ENCODE measurements at places on chromosomes 2 and 18.

DNA sequence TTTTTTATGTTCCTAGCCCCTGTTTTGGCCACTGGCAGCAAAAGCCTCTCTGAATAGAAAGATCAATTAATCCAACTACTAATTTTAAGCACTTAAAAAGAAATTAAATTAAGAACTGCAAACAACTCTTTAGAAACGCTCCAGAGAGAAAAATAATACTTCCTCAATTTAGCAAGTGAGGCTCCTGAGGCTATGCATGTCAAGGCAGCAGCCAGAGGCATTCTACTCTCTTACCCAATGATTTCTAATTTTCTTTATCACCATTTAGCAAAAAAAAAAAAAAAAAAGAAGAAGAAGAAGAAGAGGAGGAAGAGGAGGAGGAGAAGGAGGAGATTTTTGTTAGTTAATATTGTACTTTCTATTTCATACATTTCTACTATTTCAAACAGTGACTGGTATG is 68.5 kb downstream of the TMEM237 start:
- no peak for DNase-seq

DNA sequence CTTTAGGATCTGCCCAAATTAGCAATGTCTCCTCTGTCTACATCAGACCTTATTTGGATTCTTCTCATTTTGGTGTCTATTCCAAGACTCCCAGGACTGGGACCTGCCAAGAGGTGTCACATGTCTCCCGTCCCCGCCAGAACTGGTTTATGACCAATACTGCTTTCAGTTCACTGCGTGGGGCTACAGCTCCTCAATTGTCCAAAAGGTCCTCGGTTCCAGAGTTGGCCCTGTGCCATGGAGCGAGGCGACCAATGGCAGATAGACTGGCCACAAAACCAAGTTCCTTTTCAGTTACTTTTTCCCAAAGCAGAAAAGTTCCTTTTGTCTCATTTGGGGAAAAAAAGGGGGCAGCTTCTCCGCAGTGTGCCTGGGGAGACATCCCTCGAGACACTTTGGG is 144.1 kb upstream of the ZNF236 start:
- DNase-seq, result no peak

DNA sequence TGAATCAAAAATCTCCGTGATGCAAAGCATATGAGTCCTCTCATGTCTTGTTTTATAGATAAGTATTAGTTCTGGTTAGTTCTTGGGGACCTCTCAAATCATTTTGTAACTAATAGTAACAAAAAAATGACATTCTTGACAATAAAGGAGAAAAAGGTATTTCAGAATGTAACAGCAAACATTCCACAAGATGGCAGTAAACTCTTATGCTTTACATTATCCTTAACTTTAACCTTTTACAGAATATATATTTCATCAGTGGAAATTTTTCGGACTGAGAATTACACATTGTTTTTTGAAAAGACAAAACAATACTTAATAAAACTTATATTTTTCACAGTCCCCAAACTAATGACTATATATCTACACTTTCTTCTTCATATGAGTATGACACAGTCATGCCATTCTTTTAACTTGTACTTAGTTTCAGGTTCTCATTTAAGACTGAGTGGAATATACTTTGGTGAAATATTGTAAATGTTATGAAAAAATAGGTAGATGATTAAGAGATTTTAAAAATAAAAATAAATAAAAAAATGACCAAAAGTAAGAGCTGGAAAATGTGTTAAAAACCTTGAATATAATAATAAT is 142.9 kb upstream of the NXPH2 start:
- no peak for DNase-seq

GRCh38 chr2:100742277-100743254 is 77.4 kb upstream of the NPAS2 start:
- DNase-seq, result no peak

DNA sequence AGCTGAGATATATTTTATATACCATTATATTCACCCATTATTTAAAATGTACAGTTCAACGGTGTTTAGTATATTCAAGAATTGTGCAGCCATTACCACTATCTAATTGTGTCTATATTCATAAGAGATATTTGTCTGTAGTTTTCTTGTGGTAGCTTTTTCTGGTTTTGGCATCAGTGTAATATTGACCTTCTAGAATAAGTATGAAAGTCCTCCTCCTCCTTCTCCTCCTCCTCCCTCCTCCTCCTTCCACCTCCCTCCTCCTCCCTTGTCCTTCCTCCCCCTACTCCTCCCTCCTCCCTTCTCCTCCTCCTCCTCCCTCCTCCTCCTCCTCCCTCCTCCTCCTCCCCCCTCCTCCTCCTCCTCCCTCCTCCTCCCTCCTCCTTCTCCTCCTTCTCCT is 72.0 kb downstream of the MERTK start:
- no peak for DNase-seq

DNA sequence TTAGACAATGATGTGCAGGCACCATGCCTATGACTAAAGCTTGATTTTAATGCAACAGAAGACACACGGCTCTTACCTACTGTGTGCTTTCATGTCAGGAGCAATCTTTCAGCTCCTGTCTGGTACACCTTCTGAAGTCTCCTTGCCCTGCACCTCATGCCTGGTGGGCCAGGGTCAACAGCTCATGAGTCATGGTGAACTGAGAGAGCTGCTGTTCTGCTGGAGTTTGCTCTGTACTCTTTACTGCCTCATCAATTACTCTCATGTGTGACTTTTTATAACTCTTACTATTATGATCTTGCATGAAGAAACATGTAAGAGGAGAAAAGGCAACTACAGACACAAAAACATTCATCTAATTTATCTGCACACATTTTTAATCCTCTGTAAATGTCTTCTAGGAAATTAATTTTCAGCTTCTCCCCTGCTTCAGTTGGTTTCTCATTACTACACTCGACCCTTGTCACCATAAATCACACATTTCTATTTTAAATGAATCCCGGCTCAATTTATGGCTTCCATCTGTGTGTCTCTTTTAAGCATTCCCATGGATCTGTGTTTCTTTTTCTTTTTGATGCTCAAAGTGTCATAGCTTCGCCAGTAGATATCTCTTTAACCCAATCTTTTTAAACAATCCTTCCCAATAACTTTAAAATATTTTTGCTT is 9.7 kb downstream of the SERPINB7 start:
- no peak for DNase-seq

- no peak for DNase-seq
These were observed 262.7 kb upstream of the FN1 start for GRCh38 chr2:215698566-215698965.

DNA sequence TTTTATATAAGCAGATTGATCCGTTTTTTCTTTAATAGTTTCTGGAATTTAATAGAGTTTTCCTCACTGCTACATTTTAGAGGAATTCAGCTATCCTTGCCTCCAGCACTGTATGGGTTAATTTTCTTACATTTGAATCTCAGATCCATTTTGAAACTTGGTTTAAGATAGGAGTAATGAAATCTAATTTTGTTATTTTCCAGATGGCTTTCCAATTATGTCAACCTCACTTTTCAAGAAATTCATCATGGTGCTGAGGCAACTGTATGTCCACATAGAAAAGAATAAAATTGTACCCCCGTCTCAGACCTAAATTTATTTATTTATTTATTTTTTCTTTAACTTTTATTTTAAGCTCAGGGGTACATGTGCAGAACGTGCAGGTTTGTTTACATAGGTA is 105.1 kb downstream of the EPB41L5 start:
- no peak for DNase-seq

DNA sequence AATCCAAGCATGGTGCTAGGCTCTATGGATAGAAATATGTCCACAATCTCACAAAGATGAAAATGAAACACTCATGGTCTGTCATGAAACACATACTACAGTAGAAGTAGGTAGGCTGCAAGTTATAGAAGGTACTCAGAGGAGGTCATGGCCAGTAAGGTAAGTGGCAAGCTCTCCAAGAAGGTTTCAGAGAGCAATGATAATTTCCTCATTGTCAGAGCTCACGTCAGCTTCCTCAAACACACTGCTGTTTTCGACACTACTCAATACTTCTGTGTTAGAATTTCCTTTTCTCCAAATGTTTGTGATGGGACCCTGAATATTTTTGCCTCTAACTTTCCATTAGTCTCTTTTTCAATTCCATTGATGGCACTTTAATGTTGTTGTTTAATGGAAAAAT is 25.5 kb downstream of the CCDC141 start:
- DNase-seq, result no peak

- no peak for DNase-seq
These were observed 51.3 kb downstream of the ZNF516 start for GRCh38 chr18:76443519-76444445.

- no peak for DNase-seq
These were observed 109.2 kb downstream of the DYSF start for GRCh38 chr2:71562518-71562917.

GRCh38 chr2:101234169-101234938 is 18.3 kb upstream of the CNOT11 start:
- no peak for DNase-seq

GRCh38 chr2:46461011-46461674 is 18.2 kb upstream of the TMEM247 start:
- peak; percentile 93 for DNase-seq

GRCh38 chr2:86107031-86107430 is 996 bp downstream of the PTCD3 start:
- no peak for DNase-seq

DNA sequence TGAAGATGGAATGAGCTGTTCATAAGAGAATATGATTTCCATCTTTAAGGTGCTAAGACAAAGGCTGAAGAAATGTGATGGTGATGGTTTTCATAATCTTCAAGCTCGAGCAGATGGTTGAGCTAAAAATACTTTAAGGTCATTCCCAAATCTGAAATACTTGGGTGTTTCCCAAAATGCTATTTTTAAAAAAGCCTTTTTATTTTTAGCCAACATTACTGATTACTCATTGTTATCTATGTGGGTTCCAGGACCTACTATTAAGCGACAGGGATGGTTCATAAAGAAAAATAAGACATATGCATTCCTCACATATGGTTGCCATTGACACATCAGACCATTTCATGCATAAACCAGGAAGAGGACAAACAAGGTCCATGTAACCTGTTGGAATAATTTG is 298.5 kb downstream of the PLCL1 start:
- DNase-seq, result no peak

- peak; percentile 47 for DNase-seq
These were observed 13.4 kb upstream of the RBMS1 start for GRCh38 chr2:160507046-160507407.

DNA sequence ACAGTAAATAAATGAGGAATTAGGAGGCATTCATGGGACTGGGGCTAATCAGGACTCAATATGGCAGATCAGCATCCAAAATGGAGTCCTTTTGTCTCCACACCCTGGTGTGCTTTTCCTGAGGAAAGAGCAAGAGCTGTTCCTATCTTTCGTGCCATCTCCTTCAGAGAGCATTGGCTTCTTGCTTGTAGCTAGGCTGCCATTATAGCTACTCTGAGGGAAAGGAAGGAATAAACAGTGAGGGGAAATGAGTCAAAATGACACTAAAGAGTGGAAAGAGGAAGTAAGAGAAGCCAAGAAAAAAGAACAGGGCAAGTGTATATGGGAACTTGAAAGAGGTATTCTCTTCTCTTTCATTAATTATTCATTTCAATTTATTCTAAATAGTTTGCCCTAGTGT is 8.4 kb upstream of the NMI start:
- DNase-seq, result no peak

GRCh38 chr2:196586511-196586991 is 53.0 kb upstream of the CCDC150 start:
- DNase-seq, result no peak

DNA sequence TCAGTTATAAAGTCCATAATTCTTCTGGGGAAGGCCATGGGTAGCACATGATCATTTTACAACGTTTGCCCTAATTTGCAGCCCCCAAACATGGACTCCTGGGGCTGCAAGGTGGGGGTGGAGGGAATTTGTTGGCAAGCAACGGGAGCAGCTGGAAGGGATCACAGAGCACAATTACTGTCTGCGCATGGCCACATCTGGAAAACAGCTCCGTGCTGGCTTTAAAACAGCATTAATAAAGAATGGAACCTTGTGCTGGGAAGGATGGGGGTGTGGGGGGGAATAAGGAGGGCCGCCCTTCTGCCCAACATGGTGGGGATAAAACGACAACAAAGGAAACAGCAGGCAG is 60.9 kb upstream of the SLC14A2 start:
- no peak for DNase-seq

DNA sequence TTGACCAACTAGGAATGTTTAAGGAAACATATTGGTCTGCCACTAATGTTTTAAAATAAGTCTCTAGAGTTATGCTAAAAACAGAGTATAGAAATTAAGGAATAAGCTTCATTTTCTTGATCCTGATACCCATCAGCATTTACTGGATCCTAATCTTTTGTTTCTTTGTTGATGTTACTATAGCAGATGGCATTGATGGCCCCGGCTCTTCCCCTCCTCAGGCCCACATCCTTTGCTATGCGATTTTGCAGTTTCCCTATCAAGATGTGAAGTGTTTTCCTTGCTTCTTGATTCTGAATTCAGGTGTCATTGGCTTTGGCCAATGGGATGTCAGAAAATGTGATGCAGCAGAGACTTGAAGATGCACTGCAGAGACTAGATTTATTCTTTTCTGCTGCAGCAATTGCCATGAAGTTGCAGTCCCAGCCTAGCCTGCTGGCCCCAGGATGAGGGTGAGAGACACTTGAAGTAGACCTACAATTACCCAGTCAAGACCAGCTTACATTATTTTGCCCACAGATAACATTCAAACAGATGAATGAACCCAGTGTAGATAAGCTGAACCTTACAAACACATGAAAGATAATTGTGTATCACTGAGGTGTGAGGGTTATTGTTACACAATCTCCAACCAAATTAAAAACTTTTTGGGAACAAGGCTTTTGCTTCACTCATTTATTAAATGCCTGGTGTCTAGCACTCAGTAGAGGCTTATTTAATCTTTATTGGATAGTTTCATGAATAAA is 115.2 kb upstream of the ITGA4 start:
- no peak for DNase-seq

- DNase-seq, result no peak
These were observed 142.4 kb downstream of the NEDD4L start for GRCh38 chr18:58186258-58186948.

DNA sequence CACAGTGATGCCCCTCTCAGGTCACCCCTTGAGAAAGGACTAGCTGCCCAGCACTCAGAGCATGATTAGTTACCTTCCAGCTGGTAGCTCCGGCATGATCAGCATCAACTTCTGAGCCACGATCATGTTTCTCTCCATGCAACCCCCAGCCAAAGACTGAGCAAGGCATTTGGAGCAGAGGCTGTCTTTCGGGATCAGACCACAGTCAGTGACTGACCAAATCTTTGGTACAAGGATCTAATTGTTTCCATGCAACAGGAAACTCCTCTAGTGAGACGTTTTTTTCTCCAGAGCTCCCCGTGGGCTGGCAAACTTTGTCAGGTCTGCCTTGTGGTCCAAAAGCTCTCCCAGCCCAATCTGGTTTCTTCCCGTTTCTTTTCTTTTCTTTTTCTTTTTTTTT is 244.3 kb downstream of the METTL4 start:
- DNase-seq, result no peak

DNA sequence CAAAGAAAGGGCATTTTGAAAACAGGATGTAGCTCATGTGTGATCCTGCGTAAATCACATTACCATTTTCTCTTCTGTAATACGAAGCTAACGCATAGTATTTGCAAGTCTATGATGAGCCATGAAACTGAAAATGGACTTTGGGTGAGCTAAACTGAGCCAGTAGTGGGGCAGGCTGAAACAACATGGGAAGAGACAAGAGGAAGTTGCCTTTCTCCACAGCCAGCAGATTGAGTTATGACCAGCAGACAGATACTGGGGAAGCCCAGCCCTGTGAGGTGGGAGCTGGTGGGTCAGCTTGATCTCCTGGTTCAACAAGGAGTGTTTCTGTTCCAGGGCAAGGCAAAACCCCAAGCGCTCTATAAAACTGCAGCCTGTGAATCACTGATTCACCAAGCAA is 11.8 kb downstream of the CYRIA start:
- DNase-seq, result no peak

Measured in activated CD4-positive, alpha-beta T cell treated with anti-CD3 and anti-CD28 coated beads, Interleukin-2, amount 10 ng/mL, durations not matched to agents 24 days and 14 days (primary cell).